Colonic mucosa (tissue), 4 donors: ENCODE measurements at places on chromosomes 3 and 15. TPM values are rescaled to one million over a fixed set of nuclear protein-coding genes. Genes with fewer than 3 reads are reported as not detected.

DNA sequence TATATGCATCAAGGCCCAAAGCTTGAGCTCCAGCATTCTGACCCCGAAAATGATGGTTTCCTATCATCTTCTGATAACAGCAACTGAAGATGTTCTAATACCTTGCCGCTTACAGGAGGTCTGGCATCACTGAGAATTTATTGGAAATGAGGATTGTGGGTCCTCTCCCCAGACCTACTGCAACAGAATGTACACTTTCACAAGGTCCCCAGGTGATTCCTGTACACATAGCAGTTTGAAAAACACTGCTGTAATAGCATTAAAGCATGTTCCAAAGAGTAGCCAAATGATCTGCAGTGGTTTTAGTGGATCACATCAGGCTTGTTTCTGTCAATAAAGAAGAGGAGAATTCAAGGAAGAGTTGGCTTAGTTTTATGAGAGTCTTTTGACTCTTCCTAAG lies 11.3 kb downstream of the TGFBR2 start:
- no peak overlapping the region for H3K27ac ChIP-seq
- no peaks in the 10 kb centered on the region for H3K27me3 ChIP-seq
- DNase-seq: no peak

The RETNLB gene
- 97.9 TPM for total RNA-seq

The RNU5B-1 gene
- 26.1 TPM for total RNA-seq

The FEZF2 gene
- not detected for total RNA-seq

The GABRR3 gene
- not detected for total RNA-seq

The RGMA gene
- total RNA-seq: 12.4 TPM

GRCh38 chr3:139572847-139573672 lies 33.5 kb upstream of the RBP1 start:
- H3K4me1 ChIP-seq: no peaks in the 10 kb centered on the region
- no peaks in the 10 kb centered on the region for H3K27me3 ChIP-seq
- H3K4me3 ChIP-seq: no peak overlapping the region
- no peak overlapping the region for H3K27ac ChIP-seq
- no peaks in the 10 kb centered on the region for H3K36me3 ChIP-seq
- no peak for DNase-seq

DNA sequence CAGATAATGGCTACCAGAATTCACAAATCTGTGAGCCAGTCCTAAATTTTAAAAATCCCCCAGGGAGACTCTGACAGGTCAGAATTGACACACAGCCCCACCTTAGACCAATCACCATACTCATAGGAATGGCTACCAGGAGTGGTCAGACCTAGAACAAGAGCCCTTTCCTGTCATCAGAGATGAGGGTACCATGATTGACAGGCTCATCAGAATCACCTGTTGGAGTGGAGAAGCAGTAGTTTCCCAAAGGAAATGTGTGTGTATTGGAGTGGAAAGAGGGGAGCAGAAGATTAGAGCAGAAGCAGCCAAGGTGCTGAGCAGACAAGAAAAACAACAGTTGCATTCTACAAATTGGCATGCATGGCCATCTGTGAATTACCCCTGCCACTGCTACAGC lies 27.0 kb upstream of the SSR3 start:
- no peaks in the 10 kb centered on the region for H3K27me3 ChIP-seq
- H3K27ac ChIP-seq: no peak overlapping the region
- H3K4me1 ChIP-seq: no peaks in the 10 kb centered on the region
- H3K4me3 ChIP-seq: no peak overlapping the region
- no peak for DNase-seq
- no peaks in the 10 kb centered on the region for H3K36me3 ChIP-seq

The COL8A1 gene
- total RNA-seq: 1.9 TPM

- no peaks in the 10 kb centered on the region for H3K36me3 ChIP-seq
- H3K4me3 ChIP-seq: no peak overlapping the region
- no peaks in the 10 kb centered on the region for H3K27me3 ChIP-seq
- H3K27ac ChIP-seq: no peak overlapping the region
- no peak for DNase-seq
- H3K4me1 ChIP-seq: peaks cover 3% of the 10 kb centered on the region
Observed at GRCh38 chr3:119206611-119207511, 33.5 kb downstream of the UPK1B start.

- no peaks in the 10 kb centered on the region for H3K27me3 ChIP-seq
- no peak for DNase-seq
- no peak overlapping the region for H3K4me3 ChIP-seq
- H3K4me1 ChIP-seq: no peaks in the 10 kb centered on the region
- no peaks in the 10 kb centered on the region for H3K36me3 ChIP-seq
- H3K27ac ChIP-seq: no peak overlapping the region
Observed at GRCh38 chr15:93378558-93378957, 289.5 kb upstream of the RGMA start.

- no peak overlapping the region for H3K4me3 ChIP-seq
- H3K27me3 ChIP-seq: no peaks in the 10 kb centered on the region
- no peak overlapping the region for H3K27ac ChIP-seq
- DNase-seq: no peak
Observed at GRCh38 chr3:116300226-116300625, 145.1 kb downstream of the LSAMP start.

DNA sequence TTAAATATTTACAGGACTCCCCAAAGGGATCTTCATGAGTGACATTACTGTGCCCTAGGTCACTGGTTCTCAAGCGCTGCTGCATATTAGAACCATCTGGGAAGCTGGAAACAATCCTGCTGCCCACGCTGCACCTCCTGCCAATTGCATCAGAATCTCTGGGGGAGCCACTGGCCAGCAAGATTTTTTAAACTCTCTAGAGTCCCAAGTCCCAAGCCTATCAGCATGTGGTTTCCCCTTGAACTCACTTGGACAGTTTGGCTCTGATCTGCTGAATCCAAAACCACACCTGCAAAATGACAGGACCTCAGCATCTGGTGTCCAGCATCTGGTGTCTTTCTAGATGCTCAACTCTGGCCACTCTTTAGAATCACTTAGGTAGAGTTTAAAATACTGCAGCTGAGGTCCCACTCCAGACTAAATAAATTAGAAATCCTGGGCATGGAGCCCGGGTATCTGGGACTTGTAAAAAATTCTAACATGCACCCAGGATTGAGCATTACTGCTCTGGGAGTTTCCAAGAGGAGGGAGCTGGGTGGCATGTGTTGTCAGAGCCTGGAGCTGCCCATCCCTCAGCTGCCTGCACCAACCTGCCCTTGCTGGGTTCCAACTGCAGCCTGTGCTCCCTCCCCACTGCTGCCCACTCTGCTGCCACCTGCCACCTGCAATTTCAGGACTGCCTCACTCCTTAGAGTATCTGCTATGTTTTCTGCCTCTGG lies 311.3 kb downstream of the SLC9A9 start:
- no peak overlapping the region for H3K4me3 ChIP-seq
- no peaks in the 10 kb centered on the region for H3K36me3 ChIP-seq

The SH3GL3 gene
- total RNA-seq: not detected

The MEIS2 gene
- total RNA-seq: 7.6 TPM

DNA sequence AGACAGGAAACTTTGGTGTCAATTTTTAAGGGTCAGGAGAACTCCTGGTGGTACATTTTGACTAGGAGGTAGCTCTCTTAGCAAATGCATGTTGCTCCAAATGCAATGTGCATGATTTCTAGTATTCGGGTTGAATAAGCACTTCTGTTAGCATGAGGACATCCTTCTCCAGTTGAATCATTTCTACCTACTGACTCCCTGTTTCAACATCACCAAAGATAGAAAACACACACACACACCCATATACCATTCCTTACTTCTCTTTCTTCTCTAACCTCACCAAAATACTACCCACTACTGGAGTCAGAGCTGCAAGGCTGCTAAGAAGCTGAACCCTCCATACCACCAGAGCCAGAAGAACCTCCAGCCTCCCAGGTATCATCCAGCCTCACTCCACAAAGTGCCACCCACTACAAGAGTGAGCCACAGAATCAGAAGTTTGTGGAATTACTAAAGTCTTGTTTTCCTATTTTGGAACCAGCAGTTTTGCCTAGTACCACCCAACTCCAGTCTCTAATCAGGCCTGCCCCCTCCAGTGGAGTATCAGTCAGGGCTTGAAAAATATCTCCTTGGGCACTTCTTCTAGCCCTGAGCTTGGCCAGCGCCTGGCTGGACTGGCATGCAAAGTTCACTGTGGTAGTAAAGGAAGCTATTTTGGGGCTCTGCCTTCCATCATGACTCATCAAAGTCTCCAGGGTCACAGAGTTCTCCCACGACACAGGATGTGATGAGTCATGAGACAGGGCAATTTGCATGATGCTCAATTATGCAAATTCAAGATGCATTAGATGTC lies 110.3 kb downstream of the CYP19A1 start:
- no peak overlapping the region for H3K4me3 ChIP-seq
- no peak overlapping the region for H3K27ac ChIP-seq
- no peak for DNase-seq
- H3K36me3 ChIP-seq: no peaks in the 10 kb centered on the region
- no peaks in the 10 kb centered on the region for H3K27me3 ChIP-seq
- no peaks in the 10 kb centered on the region for H3K4me1 ChIP-seq

DNA sequence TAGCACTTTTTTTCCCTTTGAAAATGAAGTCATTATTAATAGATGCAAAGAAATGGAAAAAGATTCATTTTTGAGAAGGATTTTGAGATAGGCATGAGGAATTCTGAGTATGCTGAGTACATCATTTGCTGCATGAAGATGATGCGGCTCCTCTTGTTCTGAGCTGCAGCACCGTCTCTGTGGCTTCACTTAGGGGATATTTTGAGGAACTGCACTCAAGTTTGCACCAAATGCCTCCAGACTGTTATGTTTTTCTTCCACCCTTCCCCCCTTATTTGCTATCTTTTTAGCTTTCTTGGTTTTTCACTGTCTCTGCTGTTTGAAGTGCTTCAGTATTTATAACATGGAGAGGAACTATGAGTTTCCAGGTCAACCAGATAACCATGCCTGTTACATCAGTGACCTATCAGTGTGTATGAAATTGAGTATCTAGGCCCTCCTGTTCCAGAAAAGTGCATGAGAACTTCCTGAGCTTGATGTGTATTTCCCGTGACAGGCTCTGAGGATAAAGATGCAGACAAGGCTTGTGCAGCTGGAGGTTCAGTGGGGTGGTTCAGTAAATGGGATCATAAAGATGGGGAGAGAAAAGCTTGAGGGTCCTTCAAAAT lies 128.7 kb downstream of the PDCD6IP start:
- H3K4me1 ChIP-seq: no peaks in the 10 kb centered on the region
- H3K27me3 ChIP-seq: no peaks in the 10 kb centered on the region
- no peak overlapping the region for H3K4me3 ChIP-seq
- H3K27ac ChIP-seq: no peak overlapping the region
- no peak for DNase-seq
- no peaks in the 10 kb centered on the region for H3K36me3 ChIP-seq

DNA sequence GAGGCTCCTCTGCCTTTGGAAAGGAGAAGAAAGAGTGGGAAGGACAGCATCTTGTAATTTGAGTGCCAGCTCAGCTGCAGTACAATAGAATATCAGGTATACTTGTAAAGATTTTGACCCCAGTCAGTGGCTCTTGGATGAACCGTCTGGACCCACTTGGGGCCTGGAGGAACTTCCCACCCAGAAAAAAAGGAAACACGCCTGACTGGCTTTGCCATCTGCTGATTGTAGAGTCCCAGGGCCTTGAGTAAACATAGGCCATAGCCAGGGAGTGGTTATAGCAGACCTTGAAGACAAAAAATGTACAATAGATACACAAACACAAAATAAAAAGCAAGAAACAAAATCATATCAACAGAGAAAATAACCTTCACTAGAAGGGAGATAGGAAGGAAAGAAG lies 112.1 kb downstream of the GOLIM4 start:
- H3K4me1 ChIP-seq: no peaks in the 10 kb centered on the region
- H3K4me3 ChIP-seq: no peak overlapping the region
- DNase-seq: no peak
- no peaks in the 10 kb centered on the region for H3K36me3 ChIP-seq

- DNase-seq: peak; percentile 26
- H3K27me3 ChIP-seq: no peaks in the 10 kb centered on the region
- H3K4me1 ChIP-seq: no peaks in the 10 kb centered on the region
- no peak overlapping the region for H3K4me3 ChIP-seq
- H3K27ac ChIP-seq: no peak overlapping the region
Observed at GRCh38 chr3:23619705-23620637, 185.8 kb upstream of the UBE2E1 start.

The OXTR gene
- 0.24 TPM for total RNA-seq

GRCh38 chr3:52130966-52131622 lies 23.1 kb downstream of the POC1A start:
- no peaks in the 10 kb centered on the region for H3K4me1 ChIP-seq
- no peak overlapping the region for H3K27ac ChIP-seq
- no peaks in the 10 kb centered on the region for H3K27me3 ChIP-seq
- DNase-seq: no peak
- no peak overlapping the region for H3K4me3 ChIP-seq

- H3K4me1 ChIP-seq: no peaks in the 10 kb centered on the region
- H3K36me3 ChIP-seq: no peaks in the 10 kb centered on the region
- DNase-seq: no peak
- no peaks in the 10 kb centered on the region for H3K27me3 ChIP-seq
- no peak overlapping the region for H3K4me3 ChIP-seq
- no peak overlapping the region for H3K27ac ChIP-seq
Observed at GRCh38 chr3:179703816-179704215, 51.0 kb downstream of the USP13 start.

The GPR27 gene
- total RNA-seq: 0.61 TPM

The ADAMTSL3 gene
- total RNA-seq: 4.8 TPM

The DNAJA4 gene
- total RNA-seq: 54.5 TPM

The CNTN4 gene
- 8.2 TPM for total RNA-seq

The FHIT gene
- 9.4 TPM for total RNA-seq

GRCh38 chr3:160076519-160076918 lies 87.9 kb downstream of the IL12A start:
- H3K4me1 ChIP-seq: no peaks in the 10 kb centered on the region
- no peak overlapping the region for H3K4me3 ChIP-seq
- no peaks in the 10 kb centered on the region for H3K36me3 ChIP-seq
- H3K27ac ChIP-seq: no peak overlapping the region
- H3K27me3 ChIP-seq: no peaks in the 10 kb centered on the region

GRCh38 chr3:100360757-100361496 lies 26.4 kb downstream of the NIT2 start:
- no peak for DNase-seq
- H3K27me3 ChIP-seq: no peaks in the 10 kb centered on the region
- no peak overlapping the region for H3K4me3 ChIP-seq
- H3K36me3 ChIP-seq: peaks cover 4% of the 10 kb centered on the region
- no peaks in the 10 kb centered on the region for H3K4me1 ChIP-seq

GRCh38 chr15:36960947-36961227 lies 139.5 kb downstream of the MEIS2 start:
- no peak overlapping the region for H3K27ac ChIP-seq
- H3K36me3 ChIP-seq: no peaks in the 10 kb centered on the region
- H3K27me3 ChIP-seq: no peaks in the 10 kb centered on the region
- no peak for DNase-seq

DNA sequence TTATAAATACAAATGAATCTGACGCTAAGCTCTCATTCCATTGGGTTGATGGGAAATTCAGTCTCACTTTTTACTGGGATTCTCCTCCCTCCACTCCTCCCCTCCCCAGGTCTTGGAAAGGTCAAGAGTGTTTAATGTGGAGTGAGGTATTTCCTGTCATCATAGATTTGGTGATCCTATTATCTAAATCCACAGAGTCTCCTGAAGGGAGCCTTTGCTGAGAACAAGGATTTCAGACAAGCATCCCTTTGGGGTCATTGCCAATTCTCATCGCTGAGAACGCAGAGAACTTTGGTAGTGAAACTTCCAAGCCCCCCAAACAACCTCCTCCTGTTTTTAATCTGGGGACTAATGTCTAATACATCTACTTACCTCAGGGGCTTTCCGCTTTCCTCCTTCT lies 297.9 kb downstream of the OTOL1 start:
- no peak for DNase-seq

The MYH15 gene
- 0.44 TPM for total RNA-seq

The UROC1 gene
- not detected for total RNA-seq
